SK-N-SH treated with all-trans-retinoic acid at 6 μM for 48 hours (cell line): ENCODE measurements at places on chromosomes 1 and 21.

- ATAC-seq = no peak
These were observed 1.6 kb downstream of the S100A9 start for GRCh38 chr1:153359241-153359640.

DNA sequence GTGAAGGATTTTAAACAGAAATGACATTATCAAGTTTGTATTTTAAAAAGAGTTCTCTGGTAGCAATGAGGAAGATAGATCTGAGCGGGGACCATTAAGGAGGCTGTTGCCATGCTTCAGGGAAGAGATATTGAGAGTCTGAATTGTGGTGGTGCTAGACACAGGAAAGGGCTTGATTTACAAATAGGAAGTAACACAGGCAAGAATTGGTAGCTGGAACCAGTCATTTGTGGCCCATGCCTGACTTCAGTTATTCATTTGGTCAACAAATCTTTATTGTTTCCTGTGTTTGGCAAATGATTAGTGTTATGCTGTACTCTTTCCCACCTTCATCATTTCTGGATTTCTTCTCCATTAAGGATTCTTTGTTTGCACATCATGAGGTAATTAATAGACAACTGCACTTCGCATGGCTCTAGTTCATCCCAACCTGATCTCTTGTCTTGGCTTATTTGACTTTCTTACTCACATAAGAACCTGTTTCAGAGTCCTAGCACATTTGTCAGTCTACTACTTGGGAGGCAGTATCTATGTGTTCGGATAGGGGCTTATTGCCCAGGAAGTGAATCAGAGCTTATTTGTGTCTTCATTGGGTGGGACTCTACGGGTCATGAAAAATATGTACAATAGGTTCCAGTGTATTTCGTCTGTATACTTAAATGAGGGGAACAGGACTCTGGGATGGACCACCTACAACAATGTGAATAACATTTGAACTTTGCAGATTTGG is 32.3 kb downstream of the EEIG2 start:
- no peak for ATAC-seq

DNA sequence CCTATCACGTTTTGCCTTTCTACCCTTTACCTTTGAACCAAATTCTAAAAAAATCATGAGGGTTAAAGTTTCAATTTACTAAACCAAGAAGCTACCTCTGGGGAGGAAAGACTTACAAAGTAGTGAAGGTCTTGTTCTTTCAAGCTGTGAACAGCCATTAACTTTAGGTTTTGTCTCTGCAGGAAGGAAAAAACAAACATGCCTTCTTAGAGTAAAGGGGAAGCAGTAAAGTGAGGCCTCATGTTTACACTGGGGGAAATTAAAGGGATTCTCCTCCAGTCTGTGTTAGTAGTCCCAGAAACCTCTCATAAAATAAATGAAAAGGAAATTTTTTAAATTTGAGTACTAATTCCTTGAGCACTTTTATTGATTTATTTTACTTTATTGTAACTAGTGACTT is 780.2 kb upstream of the ADGRL2 start:
- ATAC-seq = no peak

DNA sequence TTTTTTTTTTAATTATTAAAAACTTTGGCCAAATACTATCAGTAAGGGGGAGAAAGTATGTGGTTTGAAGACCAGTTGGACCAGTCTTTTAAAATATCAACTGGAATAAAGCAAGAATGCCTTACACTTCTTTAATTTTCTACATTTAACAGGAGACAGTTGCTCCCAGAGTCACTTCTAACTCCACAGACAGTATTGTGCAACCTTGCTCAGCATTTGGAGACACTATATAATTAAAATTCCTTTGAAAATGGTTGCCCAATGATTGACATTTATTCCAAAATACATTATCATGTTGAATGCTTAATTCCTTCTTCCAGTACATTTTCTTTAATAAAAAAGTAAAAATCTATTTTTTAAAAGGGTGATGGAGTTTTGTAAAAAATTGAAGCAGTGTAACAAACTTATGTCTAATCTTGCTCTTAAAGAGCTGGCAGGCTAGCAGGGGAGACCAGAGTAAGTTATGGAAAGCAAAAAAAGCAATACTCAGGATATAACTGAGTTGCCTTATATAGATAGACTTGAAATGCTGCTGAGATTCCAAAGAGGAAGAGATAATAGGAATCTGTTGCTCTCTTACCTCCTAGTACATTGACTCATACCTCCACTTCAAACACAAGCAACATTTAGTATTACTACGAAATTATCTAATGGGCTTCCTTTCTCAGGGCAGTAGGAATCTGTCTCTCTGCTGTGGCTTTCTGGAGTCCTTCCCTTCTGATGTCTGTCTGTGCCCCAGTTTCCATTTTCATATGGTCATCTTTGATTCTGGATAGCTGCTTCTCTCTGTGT is 69.7 kb upstream of the RGL1 start:
- 0 out of 3 replicates have a peak, but pooled peaks have one; percentile 18 for ATAC-seq
